CD4-positive, alpha-beta T cell treated with Interleukin-6 for 4 hours (primary cell): ENCODE measurements at places on chromosomes 3 and 15.

DNA sequence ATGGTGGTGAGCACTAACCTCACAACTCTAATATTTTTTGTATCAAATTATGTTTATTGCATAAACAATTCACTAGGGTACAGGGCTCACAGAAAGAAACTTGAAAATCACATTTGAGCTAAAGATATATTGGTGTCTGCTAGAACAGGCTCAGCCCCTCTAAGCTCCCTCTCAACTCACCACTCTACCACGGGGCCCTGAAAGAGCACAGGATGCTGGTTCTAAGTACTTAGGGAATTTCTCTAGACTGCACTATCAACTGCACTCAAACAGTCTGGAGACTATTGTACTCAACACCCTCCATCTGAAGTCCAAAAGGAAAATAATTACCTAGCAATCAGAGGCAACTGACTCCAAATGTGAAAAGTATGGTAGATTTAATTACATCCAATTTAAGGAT is 98.7 kb upstream of the STRIT1 start:
- no peak for DNase-seq

DNA sequence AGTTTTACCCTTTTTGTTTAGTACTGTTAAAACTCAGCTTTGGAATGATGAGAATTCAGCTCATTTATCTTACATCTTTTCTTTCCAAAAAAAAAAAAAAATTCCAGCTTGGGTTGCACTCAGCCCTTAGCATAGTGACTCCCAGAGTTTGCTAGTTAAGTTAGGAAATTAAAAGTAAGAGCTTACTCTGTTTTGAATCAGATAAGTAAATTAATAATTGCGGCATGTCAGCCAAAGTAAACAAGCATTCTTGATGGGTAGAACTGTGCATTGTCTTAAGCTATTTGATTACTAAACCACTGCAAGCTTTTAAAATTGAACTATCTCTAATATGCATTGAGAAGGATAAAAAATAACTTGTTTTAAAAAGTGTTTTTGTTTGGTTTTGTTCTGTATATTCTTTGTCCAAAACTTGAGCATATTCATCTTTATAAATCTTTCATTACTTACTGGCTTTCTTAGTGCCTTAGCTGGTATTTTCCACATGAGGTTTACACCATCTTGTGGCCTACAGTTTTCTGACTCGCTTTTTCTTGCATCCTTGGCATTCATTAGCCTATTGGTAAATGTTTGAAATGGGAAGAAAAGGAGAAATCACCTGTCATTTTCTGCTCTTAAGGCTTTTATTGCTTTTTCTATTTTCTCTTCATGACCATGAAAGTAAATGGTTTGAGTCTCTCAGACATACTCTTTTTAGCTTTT is 107.6 kb downstream of the FILIP1L start:
- no peak for DNase-seq

DNA sequence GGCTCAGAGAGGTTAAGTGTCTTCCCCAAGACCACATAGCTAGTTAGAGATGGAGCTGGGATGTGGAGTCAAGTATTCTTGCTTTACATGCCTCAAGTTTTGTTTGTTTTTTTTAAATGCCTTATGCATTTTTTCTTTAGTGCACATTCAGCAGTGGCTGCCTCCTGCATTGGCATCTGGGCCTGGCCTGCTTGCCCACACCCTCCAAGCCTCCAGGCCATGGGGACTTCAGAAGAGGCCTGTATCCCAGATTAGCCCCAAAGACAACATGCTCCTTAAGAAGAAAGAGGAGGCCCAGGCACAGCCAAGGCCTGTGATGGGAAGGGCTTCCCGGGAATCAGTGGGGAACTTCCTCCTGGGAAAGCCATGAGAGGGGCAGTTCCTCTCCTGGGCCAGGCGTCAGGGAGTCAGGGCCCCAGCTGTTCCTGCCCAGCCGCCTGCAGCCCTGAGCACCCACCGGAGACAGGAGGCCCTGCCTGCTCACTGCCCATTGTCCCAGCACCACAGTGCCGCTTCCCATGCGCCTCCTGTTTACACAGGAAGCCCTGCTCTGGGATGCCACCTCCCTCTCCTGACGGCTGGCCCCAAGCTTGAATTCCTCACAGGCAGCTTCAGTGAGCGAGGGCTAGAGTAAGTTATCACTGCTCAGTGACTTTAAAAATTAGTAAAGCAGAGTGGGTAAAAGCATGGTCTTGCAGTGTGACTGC is 16.0 kb downstream of the FOXL2NB start:
- no peak for DNase-seq

GRCh38 chr3:111765136-111765535 is 93.9 kb upstream of the PHLDB2 start:
- DNase-seq, result no peak

DNA sequence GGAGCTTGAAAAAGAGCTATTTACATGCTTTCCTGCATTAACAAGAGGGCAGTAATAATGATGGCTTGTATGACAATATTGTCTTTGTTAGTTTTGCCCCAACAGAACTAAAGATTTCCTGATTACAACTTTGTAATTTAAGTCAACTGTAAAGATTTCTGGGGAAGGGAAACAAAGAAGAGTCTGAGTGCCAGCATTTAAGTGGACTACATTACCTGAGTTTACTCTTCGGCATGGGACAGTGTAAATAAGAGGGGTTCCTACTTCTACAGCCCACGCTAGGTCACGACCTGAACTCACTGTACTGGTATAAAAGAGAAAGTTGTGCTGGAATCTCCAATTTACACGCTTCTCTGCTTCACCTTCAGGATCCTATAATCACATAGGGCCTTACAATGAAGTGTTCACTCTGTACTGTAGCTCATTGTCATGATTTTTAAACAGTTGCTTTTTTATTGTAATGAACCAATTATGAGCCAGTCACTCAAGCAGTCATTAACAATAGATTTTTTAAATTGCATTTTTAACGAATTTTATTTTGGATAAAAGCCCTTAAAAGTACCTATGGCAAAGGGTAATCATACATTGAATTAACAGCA is 39.6 kb downstream of the DPH6 start:
- no peak for DNase-seq

DNA sequence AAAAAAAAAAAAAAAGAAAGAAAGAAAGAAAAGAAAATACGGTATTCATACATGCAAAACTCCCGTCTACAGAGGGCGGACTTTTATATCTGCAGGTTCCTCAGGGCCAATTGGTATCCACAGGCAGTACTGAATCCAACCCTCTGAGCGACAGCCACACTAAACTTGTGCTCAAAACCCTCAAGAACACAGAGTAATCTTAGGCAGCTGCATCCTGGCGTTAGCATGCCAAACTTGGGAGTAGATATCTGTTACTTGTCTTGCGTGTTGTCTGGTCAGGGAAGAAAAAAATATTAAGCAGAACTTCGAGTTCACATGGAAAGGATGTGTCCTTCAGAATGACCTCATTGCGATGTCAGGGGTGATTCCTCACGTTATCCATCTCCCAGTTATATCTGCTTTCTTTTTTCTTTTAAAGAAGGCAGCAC is 12.8 kb downstream of the SNAP23 start:
- no peak for DNase-seq

- no peak for DNase-seq
These were observed 224.2 kb downstream of the ITPR1 start for GRCh38 chr3:4717363-4717740.

DNA sequence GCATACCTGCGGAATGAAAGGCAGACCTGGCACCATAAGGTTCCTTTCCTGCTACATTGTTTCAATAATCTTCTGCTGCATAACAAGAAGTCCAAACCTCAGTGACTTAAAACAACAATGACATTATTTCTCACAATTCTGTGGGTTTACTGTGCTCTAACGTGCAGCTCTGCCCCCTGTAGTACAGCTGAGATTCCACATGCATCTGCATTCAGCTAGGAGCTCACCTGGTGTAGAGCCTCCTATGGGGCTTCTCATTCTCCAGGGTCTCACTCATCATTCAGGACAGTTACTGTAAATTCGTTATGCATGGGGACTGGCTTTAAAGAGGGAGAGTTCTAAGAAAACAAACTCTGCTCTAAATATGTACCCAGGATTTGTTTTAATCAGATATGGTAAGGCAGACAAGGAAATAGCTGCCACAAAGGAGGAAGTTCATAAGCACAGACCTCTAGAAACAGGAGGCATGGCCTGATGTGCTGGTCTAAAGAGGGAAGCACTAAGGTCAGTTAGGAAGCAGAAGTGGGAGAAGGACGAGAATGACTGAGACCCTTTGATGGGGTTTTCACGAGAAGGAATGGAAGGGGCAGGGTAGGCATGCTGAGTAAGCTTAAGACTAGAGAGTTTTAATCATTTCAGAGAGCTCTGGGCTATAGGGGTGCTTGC is 347.0 kb downstream of the NEK10 start:
- DNase-seq, result no peak

DNA sequence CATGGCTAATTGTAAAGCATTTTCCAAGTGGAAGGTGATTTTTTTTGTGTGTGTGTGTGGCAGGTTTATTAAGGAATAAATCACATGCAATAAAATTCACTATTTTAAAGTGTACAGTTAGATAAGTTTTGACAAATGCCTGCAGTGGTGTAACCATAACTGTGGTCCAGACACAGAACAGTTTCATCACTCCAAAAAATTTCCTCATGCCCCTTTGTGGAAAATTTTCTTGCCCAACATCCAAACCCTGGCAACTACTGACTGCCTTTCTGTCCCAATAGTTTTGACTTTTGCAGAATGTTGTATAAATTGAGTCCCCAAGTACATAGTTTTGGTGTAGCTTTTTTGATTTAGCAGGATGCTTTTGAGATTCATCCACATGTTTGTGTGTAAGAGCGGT is 135.1 kb upstream of the KLHL25 start:
- DNase-seq, result no peak

DNA sequence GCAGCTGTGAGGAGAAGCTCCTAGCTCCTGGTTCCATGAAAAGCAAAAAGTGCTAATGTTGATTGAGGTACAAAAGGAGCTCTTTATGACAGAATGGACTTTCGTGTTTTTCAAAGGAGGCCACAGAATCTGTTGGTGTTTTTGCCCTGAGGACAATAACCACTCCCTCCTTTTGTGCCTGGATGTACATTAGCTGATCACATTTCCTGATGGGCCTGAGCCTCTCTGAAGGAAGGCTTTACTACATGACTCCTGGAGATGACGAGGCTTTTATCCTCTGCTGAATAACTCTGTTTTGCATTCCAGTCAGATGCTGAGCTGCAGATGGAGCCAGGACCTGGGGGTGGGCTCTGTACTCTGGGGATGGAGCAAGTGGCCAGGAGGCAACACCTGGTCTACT is 301.9 kb downstream of the CACNA2D3 start:
- no peak for DNase-seq

GRCh38 chr15:41464889-41465580 is 28.6 kb upstream of the ITPKA start:
- no peak for DNase-seq

DNA sequence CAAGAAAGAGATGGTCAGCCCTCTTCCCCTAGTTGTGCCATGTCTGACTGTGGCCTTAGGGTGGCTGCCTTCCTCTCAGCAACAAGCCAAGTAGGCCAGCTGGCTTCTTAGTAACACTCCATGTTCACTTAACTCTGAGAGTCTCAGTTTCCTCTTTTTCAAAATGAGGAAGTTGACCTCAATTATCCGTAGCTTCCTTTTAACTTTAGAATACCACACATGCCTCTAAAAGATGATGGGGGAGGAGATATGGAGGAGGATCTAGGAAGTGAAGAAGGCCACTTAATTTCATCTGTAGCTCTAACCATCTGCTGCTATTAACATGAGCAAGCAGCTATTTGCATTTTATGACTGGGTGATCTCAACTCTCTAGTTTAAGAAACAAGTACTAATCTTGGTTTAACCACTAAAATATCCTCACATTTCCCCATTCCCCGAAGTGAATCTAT is 32.9 kb downstream of the CD200R1L start:
- DNase-seq, result no peak

GRCh38 chr3:5633960-5634359 is 446.5 kb downstream of the EDEM1 start:
- DNase-seq, result no peak

GRCh38 chr15:41957021-41957897 is 15.1 kb downstream of the EHD4 start:
- no peak for DNase-seq

GRCh38 chr15:43948691-43949325 is 122.0 kb downstream of the WDR76 start:
- DNase-seq, result no peak

- no peak for DNase-seq
These were observed 59.7 kb downstream of the RGMA start for GRCh38 chr15:93029214-93029835.

DNA sequence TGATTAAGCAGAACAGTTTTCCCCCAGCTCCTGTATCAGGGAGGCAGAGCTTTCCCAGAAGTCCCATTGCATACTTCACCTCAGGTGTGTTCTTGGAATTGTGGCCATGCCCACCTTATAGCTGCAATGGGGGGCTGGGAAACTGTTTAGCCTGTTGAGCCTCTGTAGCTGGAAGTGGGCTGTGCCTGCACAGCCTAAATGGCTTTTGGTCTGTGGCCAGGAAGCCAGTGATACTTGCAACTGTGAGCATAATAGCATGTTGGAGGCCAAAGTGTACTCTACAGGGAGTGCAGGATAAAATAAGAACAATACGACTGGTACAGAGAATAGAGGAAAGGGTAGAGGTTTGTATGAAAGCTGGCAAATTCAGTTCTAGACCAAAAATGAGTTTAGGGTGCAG is 248.5 kb downstream of the PTPRG start:
- DNase-seq, result no peak

GRCh38 chr3:170690661-170690981 is 104.7 kb upstream of the SLC7A14 start:
- DNase-seq, result no peak

GRCh38 chr3:116165135-116165534 is 280.2 kb downstream of the LSAMP start:
- no peak for DNase-seq

DNA sequence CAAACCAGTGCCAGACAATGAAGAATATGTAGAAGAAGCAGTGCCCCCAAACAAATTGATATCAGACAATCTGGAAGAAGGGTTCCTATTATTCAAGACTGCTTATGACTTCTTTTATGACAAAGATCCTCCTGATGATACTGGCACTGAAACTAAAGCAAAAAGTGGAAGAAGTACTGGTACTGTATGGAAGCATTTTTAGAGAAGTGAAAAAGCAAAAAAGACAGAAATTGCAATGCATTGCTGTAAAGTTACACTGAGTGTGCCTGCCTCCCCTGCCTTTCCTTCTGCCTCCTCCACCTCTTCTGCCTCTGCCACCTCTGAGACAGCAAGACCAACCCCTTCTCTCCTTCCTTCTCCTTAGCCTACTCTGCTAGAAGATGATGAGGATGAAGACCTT is 167.6 kb downstream of the PLCL2 start:
- DNase-seq, result no peak

DNA sequence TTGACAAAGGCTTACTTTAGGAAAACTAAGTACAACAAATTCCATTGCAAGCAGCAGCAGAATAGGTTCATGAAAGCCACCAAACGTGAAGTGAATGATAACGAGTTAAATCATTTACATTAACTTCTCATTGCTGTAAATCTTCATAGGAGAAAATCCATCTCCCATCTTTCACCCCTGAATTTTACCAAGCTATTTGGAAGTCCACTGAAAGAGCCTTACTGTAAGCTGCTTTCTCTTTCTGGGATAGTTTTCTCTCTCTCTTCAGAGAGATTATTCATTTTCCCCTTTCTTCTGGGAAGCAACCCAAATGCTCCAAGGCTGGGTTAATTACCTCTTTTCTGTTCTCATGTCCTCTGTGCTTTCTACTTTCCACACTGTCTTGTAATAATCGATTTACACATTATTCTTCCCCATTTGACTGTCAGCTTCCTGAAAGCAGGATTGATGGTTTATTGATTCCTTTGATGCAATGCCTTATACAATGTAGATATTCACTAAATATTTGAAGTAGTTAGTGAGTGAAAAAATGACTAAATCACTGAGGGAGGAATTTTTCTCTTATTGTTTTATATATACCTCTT is 914.3 kb upstream of the ARPP21 start:
- DNase-seq, result no peak

GRCh38 chr3:33000691-33001385 is 49.4 kb downstream of the CCR4 start:
- DNase-seq, result no peak
